ENCODE measurements at places on chromosomes 7 and 10. TPM values are rescaled to one million over a fixed set of nuclear protein-coding genes. Genes with fewer than 3 reads are reported as not detected.

The PTF1A gene
- not detected for total RNA-seq

The AKR1C8 gene
- not detected for total RNA-seq

The FBXL13 gene
- total RNA-seq, result 2.3 TPM

The SEC31B gene
- 2.6 TPM for total RNA-seq

The EGR2 gene
- 0.14 TPM for total RNA-seq

The TLX1 gene
- total RNA-seq, result not detected

The TSC22D4 gene
- total RNA-seq, result 12.1 TPM

The CFAP70 gene
- total RNA-seq, result 0.92 TPM
